ENCODE measurements at places on chromosomes 16 and 17.
A peak's percentile ranks its signal among the peaks of the same experiment; 100 is the strongest.

DNA sequence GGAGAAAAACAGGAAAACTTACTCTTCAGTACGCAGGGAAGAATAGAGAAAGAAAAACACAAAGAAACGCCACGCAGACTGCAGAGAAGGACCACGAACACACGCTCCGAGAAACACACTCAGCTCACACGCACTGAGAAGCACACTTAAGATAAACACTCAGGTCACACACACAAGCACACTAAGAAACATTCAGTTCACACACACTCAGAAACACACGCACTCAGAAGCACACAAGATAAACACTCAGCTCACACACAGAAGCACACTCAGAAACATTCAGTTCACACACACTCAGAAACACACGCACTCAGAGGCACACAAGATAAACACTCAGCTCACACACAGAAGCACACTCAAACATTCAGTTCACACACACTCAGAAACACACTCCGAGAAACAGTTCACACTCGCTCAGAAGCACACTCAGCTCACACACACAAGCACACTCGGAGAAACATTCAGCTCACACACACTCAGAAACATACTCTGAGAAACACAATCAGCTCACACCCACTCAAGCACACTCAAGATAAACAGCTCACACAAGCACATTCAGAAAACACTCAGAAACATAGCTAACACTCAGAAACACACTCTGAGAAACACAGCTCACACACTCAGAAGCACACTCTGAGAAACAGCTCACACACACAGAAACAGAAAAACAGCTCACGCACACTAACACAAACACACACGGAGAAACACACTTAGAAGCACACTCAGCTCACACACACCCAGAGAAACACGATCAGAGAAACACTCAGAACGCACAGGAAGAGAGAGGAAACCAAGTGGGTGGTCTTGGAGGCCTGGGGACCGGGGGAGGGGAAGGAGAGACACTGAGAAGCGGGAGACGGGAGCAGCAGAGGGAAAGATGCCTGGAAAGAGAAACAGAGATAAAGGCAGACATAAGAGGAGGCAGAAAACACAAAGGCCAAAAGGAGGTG is 908 bp downstream of the TMEM98 start:
- no peak for DNase-seq

- DNase-seq: no peak
Measured at GRCh38 chr17:78669975-78670518, 92.9 kb upstream of the DNAH17 start.

- DNase-seq: no peak
Measured at GRCh38 chr16:83045790-83046189, 419.0 kb downstream of the CDH13 start.

GRCh38 chr17:46736100-46736499 is 82.4 kb downstream of the WNT3 start:
- DNase-seq: peak; percentile 31

Measured in GM12865 (cell line).